Epithelial cell of proximal tubule (primary cell): ENCODE measurements at places on chromosomes 3 and 15. TPM values are rescaled to one million over a fixed set of nuclear protein-coding genes. Genes with fewer than 3 reads are reported as not detected.

Gene DNAJC19
- total RNA-seq = 32.9 and 36.6 TPM in 2 replicates

Gene FEZF2
- not detected in 2 replicates for total RNA-seq

Gene NANOGP8
- total RNA-seq = not detected in 2 replicates

Gene DPPA2
- not detected in 2 replicates for total RNA-seq

Gene GPR149
- not detected in 2 replicates for total RNA-seq

Gene GOLGA6B
- total RNA-seq = 0.35 TPM in 1 of 2 replicates, not detected in the other

Gene STX19
- total RNA-seq = not detected in 2 replicates

Gene IQCF5
- not detected in 2 replicates for total RNA-seq

Gene GPR156
- total RNA-seq = 0.51 and 1.4 TPM in 2 replicates

Gene PAQR9
- 0.29 and 0.63 TPM in 2 replicates for total RNA-seq

Gene SYNPR
- total RNA-seq = not detected in 2 replicates

Gene TTLL3
- total RNA-seq = 5.3 and 9.7 TPM in 2 replicates

GRCh38 chr3:177229791-177230190 lies 32.5 kb upstream of the TBL1XR1 start:
- no peak for DNase-seq

- DNase-seq = no peak
Measured at GRCh38 chr15:40115670-40116093, 7.0 kb upstream of the BMF start.

DNA sequence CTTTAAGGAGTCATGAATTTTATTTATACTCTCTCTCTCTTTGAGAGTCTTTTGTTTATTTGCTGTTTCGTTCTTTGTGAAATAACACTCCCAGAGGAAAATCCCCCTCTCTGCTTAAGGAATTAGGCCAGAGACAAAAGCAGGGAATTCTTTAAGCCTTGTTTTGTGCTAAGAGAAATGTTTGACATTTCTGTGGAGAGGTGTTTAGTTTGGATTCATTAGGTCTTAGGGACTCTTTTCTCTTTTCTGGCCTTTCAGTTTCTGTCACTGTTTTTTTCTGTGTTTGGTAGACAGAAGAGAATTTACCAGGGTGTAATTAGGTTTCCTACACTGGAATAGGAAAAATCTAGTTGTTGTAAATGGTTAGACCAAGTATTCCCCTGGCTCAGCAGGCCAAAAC lies 241.8 kb upstream of the NR2F2 start:
- no peak for DNase-seq

DNA sequence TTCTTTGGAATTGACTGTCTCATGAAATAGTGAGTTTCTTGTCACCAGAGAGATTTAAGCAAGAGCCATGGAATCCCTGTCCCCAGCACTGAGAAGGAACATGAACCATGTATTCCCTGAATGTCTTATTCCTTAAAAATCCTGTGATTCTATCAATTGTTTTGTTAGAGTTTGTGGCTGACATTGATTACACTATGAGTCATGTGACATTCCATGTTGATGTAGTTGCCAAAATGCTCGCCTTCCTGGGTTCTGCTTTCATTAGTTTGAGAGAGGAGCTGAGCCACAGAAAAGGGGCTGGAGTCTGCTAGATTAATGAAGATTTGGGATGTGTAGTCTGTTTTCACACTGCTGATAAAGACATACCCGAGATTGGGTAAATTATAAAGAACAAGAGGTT lies 294.9 kb upstream of the CTDSPL start:
- no peak for DNase-seq

- no peak for DNase-seq
Measured at GRCh38 chr15:72599855-72600464, 54.5 kb upstream of the GOLGA6B start.

- no peak for DNase-seq
Measured at GRCh38 chr3:42764561-42765295, 8.3 kb downstream of the CCDC13 start.

DNA sequence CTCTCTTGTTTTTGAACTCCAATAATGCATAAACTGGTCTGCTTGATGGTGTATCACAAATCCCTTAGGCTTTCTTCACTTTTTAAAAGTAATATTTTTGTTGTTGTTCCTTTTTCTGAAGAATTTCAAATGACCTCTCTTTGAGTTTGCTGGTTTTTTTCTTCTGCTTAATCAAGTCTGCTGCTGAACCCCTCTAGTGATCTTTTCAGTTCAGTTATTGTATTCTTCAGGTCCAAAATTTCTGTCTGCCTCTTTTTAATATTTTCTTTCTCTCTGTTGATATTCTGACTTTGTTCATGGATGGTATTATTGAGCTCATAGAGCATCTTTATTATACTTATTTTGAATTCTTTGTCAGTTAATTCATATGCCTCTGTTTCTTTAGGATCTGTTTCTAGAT lies 21.8 kb upstream of the CEP152 start:
- no peak for DNase-seq

DNA sequence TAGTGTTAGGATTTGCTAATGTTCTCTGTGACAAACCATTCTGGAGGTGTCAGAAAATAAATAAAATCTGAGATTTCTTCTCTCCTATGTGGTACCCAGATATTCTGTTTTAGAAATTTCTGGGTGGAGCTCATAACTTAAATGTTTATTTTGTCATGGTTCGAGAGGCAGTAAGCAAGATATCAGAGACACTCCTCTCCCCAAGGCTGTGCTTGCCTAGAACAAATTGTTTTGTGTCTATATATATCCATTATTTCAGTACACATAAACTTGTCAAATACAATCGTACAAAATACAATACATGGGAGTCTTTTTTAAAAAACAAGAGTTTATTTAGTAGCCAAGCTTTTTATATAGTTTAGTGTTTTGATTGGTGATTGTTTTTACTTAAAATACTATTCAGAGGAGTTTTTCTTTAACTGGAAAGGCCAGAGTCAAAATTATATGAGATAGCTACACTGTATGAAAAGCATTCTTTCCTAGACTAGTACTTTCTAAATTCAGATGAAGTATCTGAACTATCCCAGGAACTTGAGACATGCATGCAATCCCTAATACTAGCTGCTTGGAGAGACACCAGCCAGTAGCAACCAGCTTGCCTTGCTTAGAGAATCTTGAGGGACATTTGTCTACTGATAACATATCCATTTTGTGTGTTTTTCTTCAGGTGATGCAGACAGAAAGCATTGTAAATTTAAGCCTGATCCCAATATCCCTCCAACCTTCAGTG lies 4.7 kb downstream of the EXOG start:
- DNase-seq = no peak

GRCh38 chr3:2504912-2505311 lies 406.2 kb downstream of the CNTN4 start:
- no peak for DNase-seq

GRCh38 chr3:72748659-72749058 lies 99.6 kb downstream of the SHQ1 start:
- DNase-seq = no peak

DNA sequence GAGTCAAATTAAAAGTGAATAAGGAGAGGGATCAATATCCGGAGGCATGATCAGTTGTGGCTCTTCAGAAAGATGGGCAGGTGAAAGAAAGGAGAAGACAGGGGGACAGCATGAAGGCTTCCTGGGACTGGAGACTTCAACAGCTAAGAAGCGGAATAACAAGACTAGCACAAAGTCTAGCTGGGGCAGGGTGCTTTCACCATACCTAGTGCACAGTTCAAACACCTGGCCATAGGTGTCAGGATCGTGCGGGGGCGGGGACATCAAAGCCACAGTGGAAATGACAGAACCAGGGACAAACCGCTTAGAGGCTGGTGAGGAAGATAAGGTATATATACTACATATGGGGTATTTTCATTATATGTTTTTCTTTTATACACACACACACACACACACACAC lies 66.2 kb upstream of the FOXP1 start:
- no peak for DNase-seq

DNA sequence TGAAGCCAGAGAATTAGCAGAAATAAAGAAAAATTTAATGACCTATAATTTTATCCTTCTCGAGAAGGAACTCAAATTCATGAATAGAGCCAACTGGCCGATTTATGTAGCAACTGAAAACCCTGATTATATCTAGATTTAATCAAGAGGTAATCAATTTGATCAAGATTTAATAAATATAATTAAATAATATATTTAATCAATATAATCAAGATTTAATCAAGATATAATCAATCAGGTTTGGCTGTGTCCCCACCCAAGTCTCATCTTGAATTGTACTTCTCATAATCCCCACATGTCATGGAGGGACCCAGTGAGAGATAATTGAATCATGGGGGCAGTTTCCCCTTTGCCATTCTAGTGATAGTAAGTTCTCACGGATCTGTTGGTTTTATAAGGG lies 181.2 kb upstream of the CDIN1 start:
- DNase-seq = no peak

DNA sequence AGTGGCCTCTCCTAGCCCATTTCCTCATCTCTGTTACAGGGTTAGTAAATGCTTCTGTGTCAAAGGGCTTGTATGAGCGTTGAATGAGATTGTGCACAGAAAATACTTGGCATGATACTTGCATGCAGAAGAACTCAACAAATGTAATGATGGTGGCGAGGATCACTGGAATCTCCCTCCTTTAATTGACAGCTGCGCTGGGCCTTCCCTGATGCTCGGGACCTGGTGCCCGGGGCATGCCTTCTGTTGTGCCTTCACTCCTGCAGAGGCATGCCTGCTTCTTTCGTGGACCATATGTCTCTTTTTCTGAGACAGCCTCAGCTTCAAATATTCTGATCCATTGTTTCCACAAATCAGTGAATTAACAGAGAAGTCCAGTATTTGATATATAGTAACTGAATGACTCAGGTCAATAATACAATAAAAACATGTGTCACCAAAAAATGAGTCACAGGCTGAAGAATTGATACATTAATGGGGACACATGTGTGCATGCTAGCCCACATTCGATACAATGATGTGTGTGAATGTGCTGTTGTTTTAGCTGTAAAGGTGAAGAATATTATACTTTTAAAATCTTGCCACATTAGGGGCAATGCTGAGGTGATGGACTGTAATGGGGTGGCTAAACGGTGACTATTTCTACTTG lies 243.3 kb upstream of the TBL1XR1 start:
- no peak for DNase-seq

- DNase-seq = no peak
Measured at GRCh38 chr3:46406788-46407611, at the start of the genes CCR5AS and CCRL2. Gene CCR5AS, minus strand, starts transcription at chr3:46407066. Gene CCRL2, plus strand, starts transcription at chr3:46407259. Its CDS starts 821 bp downstream, at chr3:46408080.

DNA sequence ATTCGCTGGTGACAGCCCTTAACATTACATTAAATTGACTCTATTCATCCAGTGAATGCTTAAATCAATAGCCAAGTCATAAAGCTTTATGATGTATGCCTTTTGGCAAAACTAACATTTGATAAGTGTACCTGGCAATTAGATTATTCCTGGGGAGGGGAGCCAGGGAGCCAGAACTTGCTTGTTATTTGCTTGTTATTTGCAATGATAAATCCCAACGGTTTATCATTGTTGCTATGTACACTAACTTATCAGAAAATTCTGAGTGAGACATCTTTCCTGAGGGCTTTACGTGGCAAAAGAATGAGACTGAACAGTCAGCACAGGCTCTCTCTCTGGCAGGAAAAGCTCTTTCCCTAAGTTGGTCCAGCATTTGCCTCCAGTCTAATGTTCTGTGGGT lies 35.8 kb upstream of the FBN1 start:
- DNase-seq = no peak

DNA sequence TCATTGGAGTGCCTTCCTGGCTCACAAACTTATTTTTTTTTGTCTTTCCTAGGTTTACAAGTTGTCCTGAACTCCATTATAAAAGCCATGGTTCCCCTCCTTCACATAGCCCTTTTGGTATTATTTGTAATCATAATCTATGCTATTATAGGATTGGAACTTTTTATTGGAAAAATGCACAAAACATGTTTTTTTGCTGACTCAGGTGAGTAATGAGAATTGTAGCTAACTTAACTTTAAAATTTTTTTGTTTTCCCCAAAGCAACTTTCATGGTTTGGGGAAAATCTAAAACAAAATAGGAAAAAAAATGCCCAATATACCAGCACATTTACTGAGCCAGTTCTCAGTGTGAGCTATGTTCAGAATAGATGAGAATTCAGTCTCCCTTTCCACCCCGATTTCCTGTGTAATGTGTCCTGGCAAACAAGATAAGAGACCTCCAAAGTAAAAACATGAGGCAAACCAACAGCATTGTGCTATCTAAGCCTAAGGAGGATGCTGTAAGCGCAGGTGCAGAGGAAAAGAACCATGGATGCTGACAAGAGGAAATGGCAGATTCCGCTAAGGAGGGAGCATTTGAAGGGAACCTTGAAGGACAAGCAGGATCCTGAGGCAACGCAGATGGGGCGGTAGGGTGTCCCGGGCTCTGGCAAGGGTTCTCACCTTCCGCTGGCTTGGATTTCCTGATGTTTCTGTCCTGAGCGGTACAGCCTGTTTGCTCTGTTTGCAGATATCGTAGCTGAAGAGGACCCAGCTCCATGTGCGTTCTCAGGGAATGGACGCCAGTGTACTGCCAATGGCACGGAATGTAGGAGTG lies 171.4 kb downstream of the CACNA1D start:
- no peak for DNase-seq

DNA sequence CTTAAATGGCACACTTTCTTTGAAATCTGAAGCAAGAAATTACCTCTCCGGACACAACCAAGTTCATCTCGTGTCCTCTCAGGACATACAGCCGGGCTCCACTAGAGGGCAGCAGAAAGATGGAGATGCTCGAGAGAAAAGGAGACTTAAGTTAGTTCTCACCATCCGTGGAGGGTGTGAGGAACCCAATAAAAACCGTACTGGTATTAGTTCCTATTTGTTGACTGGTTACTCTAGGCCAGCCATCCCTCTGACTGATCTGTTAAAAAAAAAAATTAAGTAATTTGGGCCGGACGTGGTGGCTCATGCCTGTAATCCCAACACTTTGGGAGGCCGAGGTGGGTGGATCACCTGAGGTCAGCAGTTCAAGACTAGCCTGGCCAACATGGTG lies 7.9 kb upstream of the CYP11A1 start:
- no peak for DNase-seq

DNA sequence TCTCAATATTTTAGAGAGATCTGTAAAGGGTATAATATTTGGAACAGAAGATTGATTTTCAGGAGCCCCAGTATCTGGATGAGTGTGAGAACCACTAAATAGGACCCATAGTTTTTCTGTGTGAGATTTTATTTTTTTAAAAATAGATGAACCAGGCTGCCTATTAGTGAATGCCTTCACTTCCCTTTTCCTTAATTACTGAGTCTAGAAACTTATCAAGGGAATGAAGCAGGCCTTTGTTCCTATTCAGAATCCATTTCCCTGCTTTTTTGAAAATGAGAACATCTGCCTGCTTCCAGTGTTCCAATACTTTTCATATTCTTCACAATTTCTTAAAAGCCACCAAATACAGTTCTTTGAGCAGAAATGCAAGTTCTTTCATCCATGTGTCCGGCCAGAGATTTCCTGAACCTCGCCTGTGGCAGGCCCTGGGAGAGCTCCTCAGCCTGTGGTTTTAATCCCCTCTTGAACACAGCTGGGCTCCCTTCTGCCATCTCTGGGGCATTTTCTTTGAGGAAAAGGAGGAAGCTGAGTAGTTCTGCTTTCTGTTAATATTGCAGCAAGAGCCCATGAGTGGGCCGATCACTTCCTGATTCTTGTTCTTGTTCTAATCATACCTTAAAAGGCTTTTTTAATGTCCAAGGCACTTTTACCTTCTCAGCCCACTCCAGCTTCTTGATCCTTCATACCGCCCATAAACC lies 4.7 kb downstream of the EHD4 start:
- DNase-seq = no peak
